ENCODE measurements at places on chromosomes 5 and 9. TPM values are rescaled to one million over a fixed set of nuclear protein-coding genes. Genes with fewer than 3 reads are reported as not detected.

Gene LOX
- not detected for total RNA-seq

DNA sequence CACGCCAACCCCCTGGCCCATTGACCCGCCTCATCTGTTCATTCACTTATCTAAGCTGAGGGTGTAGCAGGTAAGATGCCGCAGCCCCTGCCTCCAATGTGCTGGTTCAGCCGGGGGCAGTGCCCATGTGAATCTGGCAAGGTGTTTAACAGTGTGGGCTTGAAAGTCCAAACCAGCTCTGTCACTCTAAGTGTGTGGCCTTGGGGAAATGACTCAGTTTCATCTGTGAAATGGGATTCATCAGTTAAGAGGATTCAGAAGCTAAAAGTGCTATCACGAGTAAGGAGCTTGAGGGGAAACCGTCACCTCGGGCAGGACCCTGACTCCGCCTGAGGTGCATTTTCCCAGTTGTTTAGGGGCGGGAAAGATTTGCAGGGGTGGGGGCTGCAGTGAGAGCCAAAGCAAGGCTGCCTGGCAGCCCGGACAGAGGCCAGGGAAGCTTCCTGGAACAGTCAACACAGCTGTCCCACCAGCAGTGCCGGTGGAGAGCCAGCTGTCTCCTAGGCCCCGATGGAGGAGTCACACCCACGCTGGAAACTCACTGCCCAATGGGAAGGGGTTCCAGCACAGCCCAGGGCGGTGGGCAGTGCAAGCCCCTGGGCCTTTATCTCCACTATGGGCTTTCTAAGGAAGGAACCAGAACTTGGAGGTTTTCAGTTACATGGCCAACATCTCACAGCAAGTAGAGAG lies 9.7 kb upstream of the URM1 start:
- peak; percentile 12 for DNase-seq

- DNase-seq: no peak
Measured at GRCh38 chr5:160969645-160970044, 117.6 kb upstream of the ATP10B start.

Gene CNTNAP3
- total RNA-seq: not detected

DNA sequence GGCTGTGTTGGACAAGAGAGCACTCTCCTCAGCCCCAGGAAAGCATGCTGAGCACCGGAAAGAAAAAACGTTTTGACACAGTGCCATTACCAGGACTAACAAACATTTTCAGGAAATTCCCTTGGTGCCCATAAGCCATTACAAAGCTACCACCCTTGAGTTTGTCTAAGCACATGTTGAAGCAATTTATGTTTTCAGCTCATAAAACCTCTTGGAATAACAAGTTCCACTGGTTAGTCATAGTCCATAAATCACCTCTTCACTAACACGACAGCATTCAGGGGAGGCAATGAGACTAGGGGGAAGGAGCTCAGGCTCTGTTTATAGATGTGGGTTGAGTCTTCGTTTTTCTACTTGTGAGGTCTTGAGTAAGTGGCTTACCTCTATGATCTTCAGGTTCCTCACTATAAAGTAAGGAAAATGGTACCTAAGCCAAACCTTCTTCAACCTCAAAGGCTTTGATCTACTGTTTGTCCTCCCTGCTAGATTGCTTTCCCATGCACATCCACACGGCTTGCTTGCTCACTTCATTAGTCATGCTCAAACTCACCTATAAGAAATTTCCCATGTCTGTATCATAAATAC lies 65.4 kb downstream of the DRD1 start:
- DNase-seq: no peak

Data from activated CD4-positive, alpha-beta T cell treated with anti-CD3 and anti-CD28 coated beads for 36 hours (primary cell).